ENCODE measurements at places on chromosomes 2 and 18.

- no peak for DNase-seq
Measured at GRCh38 chr2:234259440-234259839, 208.9 kb downstream of the SPP2 start.

DNA sequence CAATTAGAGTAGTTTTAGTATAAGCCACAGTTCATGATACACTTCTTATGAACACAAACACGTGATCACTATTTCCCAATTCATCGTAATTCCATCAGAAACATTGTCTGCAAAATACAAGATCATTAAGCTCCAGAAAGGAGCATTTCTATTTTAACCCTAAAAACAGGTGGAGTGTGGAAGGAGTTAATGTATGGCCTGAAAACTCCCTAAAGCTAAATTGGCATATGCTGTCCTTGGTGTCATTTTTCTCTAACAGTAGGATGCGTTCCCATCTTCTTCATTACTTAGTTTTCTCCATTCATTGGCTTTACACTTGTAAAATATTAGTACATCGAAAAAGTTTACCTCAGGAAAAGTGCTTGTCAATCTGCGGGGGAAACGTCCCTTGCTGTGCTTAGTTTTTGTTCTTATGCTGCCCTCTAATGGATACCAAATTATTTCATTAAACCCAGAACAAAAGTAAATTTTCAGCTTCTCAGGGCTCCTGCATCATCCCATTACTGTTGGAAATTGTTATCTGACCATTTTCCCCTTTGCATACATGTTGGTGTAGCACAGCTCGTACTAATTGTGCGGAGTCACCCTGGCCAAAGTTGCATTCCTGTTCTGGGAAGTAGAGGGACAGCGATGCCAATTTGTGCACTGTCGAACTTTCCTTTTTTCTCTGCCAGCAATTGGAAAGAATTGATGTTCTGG lies 153.4 kb downstream of the GPD2 start:
- DNase-seq, result peak; percentile 69

DNA sequence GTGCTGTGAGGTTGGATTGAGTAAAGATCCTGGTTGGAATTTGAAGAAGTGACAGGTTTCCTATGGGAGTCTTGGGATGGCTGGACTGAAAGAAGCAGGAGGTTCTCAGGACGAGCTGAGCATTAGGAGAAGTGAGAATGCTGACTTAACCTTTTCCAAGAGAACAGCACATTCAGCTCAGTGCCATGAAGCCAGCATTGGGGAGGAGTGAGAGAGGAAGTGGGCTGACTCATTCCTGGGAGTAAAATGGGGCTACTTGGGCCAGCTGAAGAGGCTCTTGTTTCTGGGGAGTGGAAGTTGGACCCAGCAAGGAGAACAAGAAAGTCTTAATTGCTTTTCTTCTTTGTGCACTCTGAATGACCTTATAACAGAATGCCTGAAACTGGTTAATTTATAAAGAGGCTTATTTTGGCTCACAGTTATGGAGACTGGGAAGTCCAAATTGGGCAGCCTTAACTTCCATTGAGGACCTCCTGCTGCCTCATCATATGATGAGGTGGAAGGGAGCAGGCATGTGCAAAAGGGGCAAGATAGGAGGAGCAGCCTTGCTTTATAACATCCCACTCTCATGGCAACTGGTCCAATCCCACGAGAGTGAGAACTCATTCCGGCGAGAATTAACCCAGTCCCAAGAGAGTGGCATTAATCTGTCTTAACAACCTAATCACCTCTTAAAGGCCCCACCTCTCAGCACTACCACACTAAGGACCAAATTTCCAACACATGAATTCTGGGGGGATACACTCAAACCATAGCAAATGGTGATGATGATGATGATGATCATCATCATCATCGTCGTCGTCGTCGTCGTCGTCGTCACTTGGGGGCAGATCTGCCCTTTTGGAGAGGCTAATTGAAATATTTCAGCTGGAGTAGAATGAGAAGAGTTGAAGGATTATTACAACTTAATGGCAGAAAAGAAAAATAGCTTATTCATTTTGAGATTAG lies 26.1 kb downstream of the DGUOK start:
- DNase-seq, result no peak

DNA sequence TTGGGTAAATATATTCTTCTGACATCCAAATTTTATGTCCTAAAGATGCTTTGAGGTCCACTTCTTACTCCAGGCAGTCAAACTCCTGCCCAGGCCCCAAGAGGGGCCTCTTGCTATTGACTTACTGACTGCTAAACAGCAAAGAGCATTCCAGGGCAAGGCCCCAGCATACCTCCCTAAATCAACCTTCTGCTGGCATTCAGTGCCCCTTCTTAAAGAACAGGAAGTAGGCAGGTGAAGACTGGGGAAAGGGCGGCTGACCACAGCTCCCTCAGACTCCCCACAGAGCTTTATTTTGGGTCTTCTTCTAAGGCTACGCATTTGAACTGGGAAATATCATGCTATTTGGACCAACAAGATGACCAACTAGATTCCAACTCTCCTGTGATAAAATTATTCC lies 68.9 kb downstream of the USP40 start:
- DNase-seq, result no peak

GRCh38 chr2:32756074-32756727 lies 128.4 kb downstream of the TTC27 start:
- DNase-seq, result no peak

DNA sequence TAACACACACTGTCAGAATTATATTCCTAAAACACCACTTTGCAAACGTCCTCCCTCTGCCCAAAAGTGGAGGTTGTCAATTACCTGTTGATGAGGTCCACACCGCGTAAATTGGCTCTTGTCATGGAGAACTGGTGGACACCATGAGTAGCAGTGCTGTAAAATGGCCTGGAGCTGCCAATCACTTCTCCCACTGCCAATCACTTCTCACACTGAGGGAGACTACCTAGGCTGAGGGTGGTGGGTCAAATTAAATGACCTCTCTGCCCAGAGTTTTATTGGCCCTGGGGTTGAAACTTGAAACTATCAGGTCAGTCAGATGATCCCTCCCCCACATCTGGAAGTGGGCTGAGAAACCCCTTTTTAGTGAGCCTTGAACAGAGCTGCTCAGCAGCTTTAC lies 89.6 kb downstream of the SOWAHC start:
- no peak for DNase-seq

DNA sequence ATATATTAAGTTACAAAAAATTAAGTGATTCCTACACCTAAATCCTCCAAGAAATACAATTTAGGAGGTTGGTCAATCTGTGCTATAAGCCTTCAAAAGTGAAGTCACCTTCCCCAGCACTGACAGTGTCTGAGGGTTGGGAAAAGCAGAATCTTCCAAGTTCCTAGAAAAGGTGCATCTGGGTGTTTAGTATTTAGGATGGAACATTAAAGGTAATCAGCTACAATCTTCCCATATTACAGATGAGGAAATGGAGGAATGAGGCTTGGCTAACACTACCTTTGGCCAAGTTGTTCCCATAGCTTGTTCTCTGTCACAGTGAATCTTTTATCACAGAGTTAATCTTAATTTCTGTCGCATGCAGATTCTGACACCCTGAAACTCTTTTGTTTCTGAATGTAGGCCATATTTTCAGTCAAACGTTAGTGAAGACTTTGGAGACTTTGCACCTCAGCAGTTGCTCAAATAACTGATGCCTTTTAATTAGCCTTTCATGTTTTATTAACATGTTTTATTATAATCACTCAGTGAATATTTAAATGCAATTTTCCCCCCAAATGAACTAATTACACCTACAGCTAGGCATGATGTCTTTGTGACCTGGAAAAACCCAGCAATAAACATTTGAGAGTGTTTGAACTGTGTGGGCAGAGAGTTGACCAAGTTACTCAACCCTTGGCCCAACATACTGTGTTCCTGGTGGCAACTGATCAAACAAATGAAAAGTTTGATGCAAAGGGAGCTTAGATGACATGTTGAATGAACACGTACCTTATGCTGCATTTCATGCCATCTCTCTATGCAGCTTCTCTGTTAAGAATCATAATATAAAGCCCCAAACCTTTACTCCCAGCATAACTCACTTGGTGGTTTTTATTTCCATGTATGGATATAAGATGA lies 17.6 kb downstream of the FN1 start:
- no peak for DNase-seq

Data from GM12865 (cell line).